ENCODE measurements at places on chromosomes 4 and X.

- no peak for DNase-seq
Observed at GRCh38 chr4:126583509-126583908, 1049.2 kb upstream of the INTU start.

- DNase-seq, result no peak
Observed at GRCh38 chr4:147312376-147313046, 168.4 kb upstream of the EDNRA start.

GRCh38 chrX:46812445-46812844, 24.4 kb upstream of the RP2 start:
- no peak for DNase-seq

- DNase-seq, result no peak
Observed at GRCh38 chrX:136694431-136695087, 46.6 kb downstream of the CD40LG start.

GRCh38 chr4:73257234-73257633, 1.4 kb downstream of the ANKRD17 start:
- DNase-seq, result peak; percentile 54

DNA sequence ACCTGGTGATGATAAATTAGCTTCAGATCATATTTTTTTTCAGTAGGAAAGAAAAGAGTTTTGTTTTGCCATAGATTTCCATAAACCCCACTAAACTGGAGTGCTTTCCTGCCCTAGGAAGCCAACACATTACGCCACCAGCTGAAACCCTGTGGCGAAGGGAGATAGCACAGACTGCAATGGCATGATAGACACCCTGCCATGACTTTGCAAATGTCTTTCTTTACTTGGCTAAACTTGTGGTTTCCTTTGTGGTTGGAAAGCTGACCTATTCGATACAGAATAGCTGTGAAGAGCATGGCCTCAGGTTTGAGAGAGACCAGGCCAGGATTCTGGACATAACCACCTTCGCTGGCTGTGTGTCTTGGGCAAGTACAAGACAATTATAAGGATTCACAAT, 19.1 kb downstream of the MFAP3L start:
- DNase-seq, result no peak

DNA sequence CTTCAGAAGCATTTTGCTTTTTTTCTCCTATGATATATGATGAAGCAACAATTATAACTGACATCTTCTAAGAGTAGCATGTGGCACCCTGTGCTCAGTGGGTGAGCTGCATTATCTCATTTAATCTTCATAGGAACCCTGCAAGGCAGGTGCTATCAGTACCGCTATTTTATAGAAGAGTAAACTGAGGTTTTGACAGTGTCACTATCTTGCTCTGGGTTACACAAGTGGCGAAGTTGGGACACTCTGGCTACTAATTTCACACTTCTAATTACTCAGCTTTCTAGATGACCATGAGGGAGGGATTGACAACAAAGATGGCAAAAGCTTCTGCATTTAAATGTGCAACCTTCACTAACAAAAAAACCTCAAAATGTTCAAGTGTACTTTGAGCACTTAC, 76.9 kb upstream of the CAMK2D start:
- DNase-seq, result no peak

GRCh38 chrX:53305996-53306937, 24.9 kb upstream of the IQSEC2 start:
- DNase-seq, result no peak

DNA sequence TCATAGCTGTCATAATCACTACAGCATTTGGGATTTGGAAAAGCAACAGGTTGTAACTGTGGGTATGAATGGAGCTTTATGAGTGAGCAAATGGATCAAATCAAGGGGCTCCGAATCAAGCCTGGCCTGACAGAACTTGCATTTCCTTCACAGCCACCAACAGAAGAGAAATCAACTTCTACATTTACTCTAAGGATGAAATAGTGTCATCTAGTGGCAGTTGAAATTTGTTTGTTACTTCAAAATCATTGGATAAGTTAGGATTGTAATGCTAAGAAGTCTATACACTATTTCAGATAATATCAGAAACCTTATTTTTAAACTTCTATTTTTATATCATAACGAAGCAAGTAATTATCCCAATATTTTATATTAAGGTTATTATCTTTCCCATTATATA, 10.7 kb upstream of the WDR17 start:
- DNase-seq, result no peak

- DNase-seq, result no peak
Observed at GRCh38 chr4:38805530-38806145, 1.0 kb upstream of the TLR1 start.

DNA sequence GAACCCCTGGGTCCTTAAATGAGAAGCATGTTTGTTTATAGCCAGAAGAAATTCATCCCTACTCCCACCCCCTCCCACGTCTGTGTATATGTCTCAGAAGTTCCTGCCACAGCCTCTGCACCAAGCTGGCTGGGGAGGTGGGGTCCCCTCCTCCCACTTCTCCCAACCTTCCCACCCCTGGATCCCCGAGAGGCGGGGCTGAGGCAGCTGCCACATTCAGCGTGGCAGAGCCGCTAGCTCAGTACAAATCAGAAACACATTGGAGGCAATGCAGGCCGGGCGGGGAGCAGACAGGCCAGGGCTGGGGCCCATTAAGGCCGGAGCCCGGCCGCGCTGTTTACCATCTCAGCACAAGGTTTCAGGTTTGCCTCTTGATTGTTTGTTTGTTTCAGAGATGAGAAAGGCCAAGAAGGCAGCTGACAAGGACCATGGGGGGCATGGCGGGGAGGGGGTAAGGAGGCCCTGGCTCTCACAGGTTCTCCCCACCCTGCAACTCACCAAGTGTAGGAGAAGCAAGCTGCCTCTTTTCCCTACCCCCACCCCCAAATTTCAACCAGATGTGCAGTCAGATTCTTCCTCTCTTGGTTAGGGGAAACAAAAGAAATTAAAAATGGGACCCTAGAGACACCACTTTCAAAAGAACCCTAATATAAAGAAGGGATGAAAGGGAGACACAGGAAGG, 22.3 kb downstream of the PJA1 start:
- DNase-seq, result no peak

DNA sequence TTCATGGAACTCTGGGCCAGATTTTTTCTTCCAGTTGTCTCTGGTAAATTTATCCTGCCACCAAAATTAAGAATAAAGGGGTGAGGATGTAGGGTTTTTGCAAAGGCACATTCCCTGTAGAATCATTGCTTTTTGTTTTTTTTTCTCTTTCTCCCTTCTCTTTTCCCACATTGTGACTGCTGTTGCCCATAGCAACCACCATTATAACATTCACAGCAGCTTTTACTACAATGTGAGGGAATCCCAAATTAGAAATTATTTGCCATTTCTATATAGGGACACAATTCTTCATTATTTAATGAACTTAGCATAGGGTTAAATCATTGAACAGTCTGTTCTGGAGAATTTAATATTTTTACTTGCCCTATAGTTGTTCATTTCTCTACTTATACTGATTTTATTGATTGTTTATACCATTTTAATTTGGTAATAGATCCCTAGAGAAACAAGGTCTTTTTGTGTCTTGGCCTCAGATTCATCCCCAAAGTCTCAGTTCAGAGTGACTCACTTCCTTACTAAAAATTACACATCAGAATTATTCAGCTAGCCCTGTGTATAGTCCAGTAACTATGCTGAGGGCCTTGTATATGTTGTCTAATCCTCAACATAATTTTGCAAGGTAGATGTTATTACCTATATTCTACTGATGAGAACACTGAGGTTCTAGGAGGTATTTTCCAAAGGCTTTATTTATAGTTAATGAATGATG, 80.8 kb upstream of the ANK2 start:
- DNase-seq, result no peak

- DNase-seq, result no peak
Observed at GRCh38 chr4:105924341-105924740, 29.1 kb downstream of the NPNT start.

- no peak for DNase-seq
Observed at GRCh38 chr4:42656679-42656943, 294 bp downstream of the ATP8A1 start.

GRCh38 chr4:8236106-8236919, 33.2 kb upstream of the HTRA3 start:
- DNase-seq, result no peak

DNA sequence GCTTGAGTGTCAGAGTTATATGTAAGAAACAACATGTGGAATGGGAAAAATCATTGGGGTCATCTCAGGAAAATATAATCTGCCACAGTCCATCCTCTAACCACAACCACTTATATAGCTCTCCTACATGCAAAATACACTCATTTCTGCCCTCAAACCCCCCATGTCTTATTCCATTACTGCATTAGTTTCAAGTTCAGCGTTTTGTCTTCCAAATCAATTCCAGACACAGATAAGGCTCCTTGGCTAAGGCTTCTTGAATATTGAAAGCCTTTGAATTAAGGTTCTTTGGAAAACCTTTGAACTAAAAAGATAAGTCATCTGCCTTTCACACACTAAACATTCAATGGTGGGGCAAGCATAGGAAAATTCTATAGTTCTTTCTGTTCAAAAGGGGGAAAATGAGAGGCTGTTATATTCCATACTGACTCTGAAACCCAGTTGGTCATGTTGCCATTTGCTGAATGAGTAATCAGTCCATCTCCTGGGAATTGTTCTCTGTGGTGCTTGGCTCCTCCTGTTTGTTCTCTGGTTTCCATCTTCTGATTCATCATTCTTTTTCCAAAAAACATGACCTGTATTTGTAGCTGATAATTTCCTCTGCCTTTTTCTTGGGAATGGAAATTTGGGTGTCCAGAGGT, 218.7 kb downstream of the BMPR1B start:
- DNase-seq, result no peak

GRCh38 chr4:136371231-136371630, 1161.1 kb downstream of the PCDH18 start:
- DNase-seq, result no peak

DNA sequence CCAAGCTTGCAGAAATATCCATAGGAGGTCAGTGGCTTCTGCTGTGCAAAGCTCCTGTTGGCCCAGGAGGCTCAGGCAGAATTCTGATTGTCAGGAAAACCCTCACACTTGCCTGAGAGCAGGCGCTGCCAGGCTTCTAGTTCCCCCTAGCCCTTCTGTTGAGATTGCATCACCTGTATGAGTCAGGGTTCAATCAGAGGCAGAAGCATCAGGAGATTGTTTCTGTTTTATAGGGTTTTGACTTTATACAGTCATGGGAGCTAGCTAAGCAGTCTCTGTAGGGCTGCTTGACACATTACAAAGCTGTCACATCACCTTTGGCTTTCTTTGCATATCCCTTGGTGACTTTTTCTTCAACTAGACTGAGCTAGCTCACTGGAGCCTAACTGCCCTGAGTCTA, 27.8 kb downstream of the DIPK2B start:
- no peak for DNase-seq

GRCh38 chrX:153319295-153320046, 2.1 kb downstream of the PNMA6F start:
- DNase-seq, result no peak

- no peak for DNase-seq
Observed at GRCh38 chr4:187302457-187303150, 578.9 kb upstream of the FAT1 start.

DNA sequence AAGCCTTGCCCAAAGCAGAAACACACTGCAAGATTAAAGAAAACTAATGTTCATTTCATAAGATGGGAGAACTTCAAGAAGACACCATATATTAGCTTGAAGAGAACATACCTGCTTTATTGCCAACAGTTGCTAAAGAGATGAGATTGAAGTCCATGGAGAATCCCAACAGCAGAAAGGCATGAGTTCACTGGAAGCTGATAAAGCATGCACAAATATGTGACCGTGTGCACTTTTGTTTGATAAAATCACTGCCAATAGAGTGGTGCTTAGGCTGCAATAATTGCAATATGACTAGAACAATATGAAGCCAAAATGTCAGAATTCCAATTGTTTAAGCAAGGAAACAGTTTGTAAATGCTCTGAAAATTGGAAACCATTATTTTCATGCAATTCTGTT, 125.9 kb upstream of the PPARGC1A start:
- no peak for DNase-seq

DNA sequence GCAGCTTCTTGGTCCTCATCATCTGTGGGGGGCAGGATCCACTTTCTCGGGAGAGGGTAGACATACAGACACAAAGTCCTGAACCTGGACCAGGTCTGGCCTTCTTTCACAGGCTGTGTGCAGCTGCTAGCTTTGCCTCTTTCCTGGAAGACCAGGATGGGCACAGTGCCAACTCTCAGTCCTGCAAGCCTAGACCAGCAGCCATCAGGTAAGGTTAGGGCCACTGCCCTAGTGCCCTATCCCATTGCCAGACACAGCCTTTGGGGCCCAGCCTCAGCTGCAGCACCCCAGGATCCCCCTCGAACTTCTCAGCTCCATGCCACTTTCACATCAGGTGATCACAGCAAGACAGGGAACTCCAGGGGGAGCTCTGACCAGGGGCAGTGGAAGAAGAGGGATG, 38.4 kb downstream of the ZNF185 start:
- no peak for DNase-seq

- DNase-seq, result no peak
Observed at GRCh38 chr4:177450426-177451107, 8.3 kb upstream of the AGA start.

DNA sequence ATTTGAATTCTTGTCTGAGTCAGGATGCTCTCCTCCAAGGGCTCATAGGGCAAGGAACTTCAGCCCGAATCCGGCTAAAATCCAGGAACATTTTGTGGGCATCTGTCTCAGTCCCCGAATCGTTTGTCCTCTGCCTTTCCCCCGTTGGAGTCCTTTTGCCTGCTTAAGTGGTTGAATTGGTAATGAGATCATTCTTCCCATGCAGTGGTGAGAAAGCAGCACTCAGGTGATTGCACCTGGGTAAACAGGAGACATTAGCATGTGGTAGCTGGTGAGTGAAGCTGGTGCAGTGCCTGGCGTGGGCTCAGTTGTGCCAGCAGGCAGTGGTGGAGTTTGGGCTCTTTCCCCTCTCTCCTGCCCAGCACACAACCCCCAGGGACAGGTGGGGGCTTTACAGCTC, 61.9 kb upstream of the MTM1 start:
- DNase-seq, result no peak

DNA sequence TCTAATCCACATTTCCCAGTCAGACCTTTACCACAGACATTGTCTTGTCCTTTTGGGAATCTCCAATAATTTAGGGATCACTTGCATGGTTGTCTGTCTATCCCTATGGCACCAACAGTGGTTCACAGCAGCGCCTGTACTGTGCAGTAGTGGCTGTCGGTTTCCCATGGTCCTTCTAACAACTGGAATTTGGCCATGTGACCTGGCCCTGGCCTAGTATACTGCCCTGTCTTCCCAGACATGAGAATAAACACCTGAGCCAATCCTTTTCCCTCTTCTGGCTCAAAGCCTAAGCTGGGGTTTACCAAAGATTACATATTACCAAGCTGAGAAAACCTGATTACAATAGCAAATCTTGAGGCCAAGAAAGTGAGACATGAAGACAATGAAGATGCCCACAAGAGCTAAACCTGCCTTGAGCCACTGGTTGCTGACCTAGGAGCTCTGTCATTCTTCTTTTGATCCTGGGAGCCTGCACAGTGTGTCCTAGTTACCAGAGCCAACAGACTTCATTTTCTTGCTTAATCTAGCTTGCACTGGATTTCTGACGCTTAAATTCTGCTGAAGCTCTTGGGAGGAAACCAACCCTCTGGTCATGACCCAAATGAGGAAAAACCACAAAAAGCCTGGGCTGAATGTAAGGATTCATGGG, 92.1 kb downstream of the SCD5 start:
- DNase-seq, result no peak

Measured in activated T-helper 2 cell treated with anti-CD3 and anti-CD28 coated beads, Interferon-gamma antibody, Interleukin-2, Interleukin-4, amounts not matched to agents 10 μg/mL and 5 μg/mL and 100 μg/mL, durations not matched to agents 14 hours and 24 hours and 36 hours (primary cell).